ENCODE measurements at places on chromosomes 3 and 15.

GRCh38 chr3:59469948-59470723 is 420.3 kb upstream of the CFAP20DC start:
- no peak for DNase-seq

- peak; percentile 91 for DNase-seq
Measured at GRCh38 chr15:84911879-84912660, 27.6 kb downstream of the SLC28A1 start.

- no peak for DNase-seq
Measured at GRCh38 chr3:45617430-45618080, 23.0 kb downstream of the LIMD1 start.

DNA sequence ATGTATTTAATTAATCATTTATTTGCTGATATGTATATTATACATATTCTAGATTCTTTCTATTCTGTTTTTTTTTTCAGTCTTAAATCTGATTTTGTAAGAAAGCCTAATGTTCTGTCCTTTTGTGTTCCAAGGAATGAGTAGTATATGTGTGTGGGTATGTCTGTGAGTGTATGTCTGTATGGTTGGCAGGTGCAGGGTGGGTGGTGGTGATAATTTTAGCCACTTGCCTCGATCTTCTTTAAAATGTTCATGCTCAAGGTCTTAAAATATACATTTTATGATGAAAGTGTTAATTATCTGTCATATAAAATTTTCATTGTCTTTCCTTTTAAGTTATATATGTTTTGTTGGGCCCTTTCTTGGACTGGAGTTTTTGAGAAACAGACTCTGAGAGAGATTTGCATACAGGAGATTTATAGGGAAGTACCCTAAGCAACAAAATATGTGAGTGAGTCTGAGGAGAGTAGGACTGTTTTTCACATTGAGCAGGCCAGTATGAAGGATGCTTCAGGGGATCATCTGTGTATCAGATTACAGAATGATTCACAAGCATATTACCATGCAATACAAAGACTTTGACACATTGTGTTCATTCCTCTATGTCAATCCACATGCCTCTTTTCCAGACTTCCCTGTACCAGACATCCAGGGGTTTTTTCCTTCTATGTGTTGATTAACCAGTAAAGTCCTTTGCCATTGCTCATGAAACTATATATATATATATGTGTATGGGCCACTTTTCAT is 211.0 kb upstream of the DPPA4 start:
- no peak for DNase-seq

- DNase-seq: no peak
Measured at GRCh38 chr15:92161039-92161670, 232.5 kb upstream of the ST8SIA2 start.

DNA sequence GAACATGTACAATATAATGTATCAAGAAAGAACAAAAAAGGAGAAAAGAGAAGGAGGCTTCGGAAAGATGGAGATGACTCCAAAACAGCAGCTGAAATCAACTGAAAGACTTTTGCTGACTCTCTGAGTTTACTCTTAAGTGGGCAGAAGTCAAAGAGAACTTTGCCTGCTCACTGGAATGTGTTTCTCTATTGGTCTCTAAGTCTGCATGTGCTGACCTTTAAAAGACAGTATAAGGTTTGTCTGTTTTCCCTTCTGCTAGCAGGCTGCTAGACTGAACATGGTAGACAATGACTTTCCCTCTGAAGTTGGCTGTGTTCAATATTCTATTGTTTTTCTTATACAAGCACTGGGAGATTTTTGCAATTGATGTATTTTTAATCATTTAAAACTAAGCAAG is 7.2 kb upstream of the MAP4 start:
- peak; percentile 26 for DNase-seq

DNA sequence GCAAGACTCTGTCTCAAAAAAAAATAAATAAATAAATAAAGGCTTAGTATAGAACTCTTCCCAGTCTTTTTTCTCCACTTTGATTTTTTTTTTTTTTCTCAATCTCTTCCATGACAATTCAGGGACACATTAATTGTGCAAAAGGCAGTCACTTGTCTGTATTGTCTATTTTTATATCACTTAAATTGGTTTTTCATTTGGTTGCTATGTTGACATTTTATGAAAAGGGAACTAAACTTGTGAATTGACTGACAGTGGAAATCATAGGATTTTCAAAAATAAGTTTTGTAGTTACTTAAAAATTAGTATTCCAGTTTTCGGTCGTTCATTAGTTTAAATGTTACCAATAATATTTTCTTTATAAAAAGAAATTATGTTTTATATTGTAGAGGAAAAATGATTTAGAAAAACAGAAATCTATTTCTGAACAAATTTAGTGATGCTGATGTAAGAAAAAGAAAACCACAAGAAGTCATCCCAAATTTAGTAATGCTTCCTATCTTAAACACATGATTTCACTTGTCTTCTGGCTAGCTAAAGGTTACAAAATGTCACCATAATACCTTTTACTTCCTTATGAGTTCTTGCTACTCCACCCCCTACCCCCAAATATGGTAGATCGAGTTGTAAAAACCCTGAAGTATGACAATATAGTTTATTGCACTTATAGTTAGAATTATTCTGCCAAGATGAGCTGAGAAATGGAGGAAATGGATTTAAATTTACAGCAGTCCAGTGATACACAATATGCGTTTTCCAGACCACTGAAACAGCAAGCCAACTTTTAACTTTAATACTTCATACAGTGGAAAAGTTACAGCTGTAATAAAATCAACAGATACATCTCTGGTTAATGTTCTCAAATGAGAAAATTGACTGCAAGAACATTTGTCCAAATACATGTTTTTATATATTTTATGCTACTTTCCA is 37.0 kb downstream of the PPARG start:
- DNase-seq: no peak

Measured in dermis microvascular lymphatic vessel endothelial cell (primary cell).